ENCODE measurements at places on chromosomes 5 and 9. TPM values are rescaled to one million over a fixed set of nuclear protein-coding genes. Genes with fewer than 3 reads are reported as not detected.

- DNase-seq = no peak
Observed at GRCh38 chr9:89814340-89815040, 209.7 kb downstream of the GADD45G start.

GRCh38 chr5:38831909-38832308 lies 13.9 kb upstream of the OSMR start:
- DNase-seq = no peak

DNA sequence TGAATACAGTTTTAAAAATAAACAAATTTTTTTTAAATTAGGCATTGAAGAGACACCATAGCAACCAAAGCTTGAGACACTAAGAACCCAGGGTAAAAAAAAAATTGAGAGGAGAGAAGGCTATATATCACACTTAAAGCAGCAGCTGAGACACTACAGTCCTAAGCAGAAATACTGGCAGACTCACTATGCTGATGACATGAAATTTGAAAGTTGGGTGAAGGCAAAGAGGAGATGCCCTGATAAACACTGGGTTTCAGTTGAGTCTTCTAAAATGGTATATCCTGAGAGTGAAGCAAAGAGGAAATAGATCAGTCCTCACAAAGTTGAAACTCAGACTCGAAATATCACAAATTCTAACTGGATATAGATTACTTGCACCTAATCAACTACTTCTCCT lies 419.9 kb upstream of the CDH9 start:
- DNase-seq = no peak

DNA sequence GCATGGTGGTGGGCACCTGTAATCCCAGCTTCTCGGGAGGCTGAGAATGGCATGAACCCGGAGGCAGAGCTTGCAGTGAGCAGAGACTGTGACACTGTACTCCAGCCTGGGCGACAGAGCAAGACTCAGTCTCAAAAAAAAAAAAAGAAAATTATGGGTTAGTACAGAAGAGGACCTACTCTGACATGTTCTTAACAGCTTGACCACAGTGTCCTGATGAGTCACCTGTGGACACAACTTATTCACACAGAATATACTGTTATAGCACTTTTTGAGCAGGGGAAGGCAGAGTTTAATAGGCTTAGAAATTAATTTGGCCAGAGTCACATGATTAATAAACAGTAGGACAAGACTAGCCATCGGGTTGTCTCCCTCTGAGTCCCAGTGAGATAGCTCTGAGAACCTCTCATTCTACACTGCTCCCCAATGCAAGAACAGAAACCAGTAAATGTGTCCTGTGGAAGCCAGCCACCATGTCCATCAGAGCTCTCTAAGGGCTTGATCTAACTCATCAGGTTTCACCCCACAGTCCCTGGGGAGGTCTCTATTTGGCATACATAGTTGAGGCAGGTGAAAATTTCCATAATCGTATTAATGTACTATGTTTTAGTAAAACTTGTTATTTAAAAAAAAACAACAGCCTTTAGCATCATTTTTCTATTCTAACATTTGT lies 1077.9 kb upstream of the C9orf72 start:
- DNase-seq = no peak

FRMPD1 gene
- 0.71 TPM for total RNA-seq

GRCh38 chr5:4232084-4232483 lies 636.5 kb downstream of the IRX1 start:
- DNase-seq = no peak

DNA sequence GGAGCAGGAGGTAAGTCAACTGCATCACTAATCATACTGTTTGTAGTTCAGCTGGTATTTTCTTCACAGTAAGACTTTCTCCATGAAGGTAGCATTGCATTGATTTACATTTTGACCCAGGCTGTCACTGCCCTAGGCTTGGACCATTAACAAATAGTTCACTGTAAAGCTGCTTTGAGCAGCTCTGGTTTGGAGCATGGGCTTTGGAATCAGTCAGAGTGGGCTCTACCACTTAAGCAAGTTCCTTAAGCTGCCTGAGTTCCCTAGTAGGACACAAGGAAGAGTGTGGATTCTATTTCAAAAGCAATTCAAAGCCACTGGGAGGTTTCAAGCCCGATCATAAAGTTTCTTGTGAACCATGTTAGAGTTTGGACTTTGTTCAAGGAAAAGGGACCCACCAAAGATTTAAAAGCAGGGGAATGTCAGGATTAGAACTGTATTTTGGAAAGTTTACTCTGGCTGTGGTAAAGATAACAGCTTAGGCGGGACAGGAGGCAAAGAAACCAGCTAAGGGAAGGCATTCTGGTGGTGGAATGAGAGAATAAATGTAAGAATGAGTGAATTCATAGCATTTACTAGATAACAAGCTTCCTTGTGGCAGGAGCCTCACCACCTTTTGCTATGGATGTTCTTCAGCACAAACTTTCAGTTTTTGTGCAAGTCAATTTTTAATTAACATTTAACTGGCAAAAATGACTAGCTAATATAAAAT lies 12.3 kb upstream of the PANK3 start:
- DNase-seq = no peak

DNA sequence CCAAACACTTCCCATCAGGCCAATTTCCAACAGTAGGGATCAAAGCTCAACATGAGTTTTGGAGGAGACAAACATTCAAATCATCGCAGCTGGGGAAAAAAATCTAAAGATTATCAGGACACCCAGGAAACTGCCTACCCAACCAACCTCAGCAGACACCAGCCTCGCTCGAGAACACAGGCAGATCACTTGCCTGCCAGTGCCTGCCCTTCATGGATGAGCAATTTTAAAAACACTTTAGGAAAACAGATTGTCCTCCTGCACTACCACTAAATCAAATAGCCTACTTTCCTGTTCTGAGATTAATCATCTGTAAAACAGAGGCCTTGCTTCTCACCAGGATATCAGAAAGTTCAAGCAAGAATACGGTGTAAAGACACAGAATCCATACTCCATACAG lies 14.7 kb upstream of the TMEM174 start:
- DNase-seq = no peak
